ENCODE measurements at places on chromosomes 1 and 21.

DNA sequence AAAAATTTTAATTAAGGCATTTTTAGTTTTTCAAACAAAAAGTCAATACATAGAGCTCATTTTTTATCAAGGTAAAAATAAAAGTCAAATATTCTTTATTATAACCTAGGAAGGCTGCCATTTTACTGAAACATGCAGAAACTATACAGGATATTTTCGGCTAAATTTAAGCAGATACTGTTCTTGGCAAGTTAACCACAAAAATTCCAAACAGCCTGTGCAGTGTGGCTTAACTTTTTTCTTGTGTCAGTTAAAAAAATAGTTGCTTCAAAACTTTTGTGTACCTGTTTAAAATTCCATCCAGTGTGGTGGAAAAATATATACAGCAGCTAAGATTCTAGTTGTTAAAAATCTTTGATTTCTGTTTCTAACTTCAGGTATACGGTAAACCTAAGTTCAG, 135.0 kb downstream of the ATP5PO start:
- DNase-seq = peak; percentile 31

GRCh38 chr1:22053861-22054770, 1.6 kb downstream of the CDC42 start:
- DNase-seq = no peak

DNA sequence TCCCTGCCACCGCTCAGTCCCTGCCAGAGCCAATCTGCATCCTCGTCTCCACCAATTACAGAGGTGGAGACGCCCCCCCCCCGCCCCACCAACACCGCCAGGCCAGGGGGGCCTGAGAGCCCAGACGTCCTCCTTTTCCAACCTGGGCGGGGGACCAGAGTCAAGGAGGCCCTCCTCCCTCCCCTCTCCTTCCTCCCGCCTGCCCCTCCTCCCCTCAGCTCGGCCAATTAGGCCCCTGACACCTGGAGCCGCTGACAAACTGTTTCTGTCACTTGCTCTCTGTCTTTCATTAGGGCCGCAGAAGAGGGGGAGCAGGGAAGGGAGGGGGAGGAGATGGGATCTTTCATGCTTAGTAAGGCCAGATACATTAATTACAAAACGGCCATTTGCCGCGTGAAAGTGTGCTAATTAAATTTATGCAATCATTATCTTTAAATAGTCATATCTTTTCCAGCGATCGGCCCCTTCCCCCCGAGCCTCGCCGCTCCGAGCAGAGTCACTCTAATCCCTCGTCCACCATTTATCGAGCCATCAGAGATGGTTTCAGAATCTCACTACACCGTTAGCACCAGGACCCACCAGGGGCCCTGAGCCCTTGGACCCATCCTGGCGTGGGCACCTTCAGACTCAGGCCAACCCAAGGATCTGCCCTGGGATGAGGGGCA, 94.7 kb downstream of the PAX7 start:
- DNase-seq = no peak

DNA sequence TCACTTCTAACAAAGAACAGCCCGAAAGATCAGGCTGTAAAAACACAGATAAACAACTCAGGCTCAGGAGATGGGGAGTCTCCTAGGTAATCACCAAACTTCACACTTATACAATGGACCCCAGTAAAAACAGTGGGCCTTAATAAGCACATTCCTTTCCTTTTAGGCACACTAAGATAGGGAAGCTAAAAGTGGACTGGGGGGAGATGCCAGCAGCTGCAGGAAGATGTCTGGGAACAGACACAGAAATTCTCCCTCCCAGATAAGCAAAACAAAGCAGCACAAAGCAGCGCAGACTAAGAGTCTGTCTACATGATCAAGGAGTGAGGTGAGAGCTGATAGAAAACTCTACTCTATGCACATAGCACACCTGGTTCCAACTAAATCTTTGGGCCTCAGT, 29.0 kb upstream of the CTBS start:
- no peak for DNase-seq

- no peak for DNase-seq
Measured at GRCh38 chr1:2804628-2805351, 3.3 kb upstream of the TTC34 start.

DNA sequence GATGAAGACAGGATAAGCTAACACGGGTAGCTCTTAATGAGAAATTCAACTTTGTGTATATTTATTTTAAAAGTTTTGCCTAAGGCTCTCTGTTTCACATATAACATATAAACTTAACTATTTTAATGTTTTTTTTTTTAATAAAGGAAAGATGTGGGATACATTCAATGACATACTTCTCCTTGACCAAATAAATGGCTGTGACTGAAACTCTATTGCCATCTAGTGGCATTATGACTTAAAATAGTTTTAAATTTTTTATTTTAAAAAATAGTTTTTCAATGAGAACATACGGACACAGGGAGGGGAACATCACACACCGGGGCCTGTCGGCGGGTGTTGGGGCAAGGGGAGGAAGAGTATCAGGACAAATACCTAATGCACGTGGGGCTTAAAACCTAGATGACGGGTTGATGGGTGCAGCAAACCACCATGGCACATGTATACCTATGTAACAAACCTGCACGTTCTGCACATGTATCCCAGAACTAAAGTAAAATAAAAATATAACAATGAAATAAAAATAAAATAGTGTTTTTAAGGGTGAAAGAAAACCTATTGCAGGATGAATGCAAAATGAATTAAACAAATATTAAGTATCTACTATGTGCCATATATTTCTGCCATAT, 83.4 kb downstream of the LYST start:
- peak; percentile 33 for DNase-seq

GRCh38 chr1:162823771-162824525, 33.4 kb downstream of the HSD17B7 start:
- DNase-seq = no peak

DNA sequence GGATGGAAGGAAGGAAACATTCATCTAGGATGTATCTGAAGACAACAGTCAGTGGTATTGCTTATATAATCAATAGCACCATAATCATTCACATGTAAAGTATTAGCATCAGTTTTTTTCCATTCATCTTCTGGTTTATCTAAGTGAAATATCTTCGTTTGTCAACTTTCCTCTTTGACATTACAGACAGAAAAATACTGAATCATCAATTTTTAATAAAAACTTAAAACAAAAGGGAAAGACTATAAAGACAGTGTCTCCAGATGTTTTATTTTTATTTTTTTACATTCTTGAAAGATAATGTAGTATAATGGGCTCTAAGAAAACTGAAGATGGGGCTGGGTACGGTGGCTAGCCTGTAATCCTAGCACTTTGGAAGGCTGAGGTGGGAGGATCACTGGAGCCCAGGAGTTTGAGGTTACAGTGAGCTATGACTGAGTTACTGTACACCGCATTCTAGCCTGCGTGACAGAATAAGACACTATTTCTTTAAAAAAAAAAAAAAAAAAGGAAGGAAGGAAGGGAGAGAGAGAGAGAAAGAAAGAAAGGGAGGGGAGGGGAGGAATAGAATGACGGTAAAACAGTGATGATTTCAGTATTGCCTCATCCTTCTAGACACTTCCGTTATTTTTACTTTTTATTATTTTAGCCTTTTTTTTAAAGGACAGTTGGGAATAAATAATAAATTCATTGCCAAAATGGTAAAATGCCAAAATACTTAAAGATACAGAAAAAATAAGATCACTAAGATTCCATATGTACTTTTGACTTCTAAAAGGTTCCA, 89.5 kb downstream of the NRIP1 start:
- DNase-seq = no peak

DNA sequence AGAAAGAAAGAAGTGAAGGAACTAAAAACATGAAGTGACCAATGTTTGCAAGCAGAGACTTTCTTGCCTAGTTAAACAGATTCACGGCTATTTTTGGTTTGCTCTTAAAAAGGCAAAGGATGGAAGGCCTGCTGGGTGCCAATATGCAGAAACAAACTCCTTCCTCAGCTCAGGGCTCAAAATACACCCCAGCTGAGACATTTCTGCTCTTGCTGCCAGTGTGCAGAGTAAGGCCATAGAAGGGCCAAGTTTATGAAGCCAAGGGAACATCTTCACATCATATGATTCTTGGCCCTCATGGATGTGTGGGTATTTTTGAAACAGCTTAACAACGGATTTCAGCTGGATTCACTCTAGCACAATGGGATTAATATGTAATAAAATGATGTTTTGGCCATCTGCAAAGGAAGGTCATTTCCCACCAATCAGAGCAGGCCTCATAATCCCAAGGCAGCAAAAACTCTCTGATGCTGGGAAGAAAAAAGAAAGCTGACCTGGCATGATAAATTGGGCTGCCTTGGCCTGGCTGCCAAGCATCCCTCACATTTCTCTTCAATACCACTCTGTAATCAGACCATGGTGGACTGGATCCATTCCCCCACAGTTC, 70.7 kb downstream of the CAPZB start:
- DNase-seq = no peak

GRCh38 chr1:145961425-145962156, 2.8 kb downstream of the ANKRD34A start:
- no peak for DNase-seq

GRCh38 chr1:47444562-47445465, 7.0 kb downstream of the FOXD2 start:
- peak; percentile 21 for DNase-seq

DNA sequence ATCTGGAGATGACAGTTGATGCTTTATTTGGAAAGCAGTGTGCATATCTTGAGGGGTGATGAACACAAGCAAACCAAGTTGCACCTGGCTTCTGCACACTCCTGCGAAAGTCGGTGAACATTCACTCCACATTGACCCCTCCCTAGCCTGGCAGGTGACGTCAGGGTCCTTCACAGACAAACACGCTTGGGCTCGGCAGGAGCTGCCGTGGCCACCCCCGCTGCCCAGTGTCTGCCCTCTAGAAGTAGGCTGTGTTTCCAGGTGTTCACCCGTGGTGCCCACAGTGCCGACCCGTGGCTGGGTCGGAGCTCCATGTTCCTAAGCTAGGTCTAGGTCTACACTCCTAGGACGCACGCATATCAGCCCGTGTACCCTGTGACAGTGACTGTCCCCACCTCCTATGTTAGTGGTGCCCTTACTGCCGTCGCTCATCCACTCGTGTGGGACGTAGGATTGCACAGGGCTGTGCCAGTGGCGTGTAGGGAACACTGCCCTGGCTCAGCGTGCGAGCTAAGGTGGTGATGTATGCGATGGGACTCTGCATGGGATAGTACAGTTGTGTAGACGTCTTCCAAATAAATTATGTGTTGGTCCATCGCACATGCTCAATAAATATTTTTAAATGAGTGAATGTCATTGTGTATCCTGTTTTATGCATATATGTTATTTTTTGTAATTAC, 29.0 kb downstream of the PRMT2 start:
- no peak for DNase-seq

- no peak for DNase-seq
Measured at GRCh38 chr1:200022239-200022804, 5.2 kb upstream of the NR5A2 start.

DNA sequence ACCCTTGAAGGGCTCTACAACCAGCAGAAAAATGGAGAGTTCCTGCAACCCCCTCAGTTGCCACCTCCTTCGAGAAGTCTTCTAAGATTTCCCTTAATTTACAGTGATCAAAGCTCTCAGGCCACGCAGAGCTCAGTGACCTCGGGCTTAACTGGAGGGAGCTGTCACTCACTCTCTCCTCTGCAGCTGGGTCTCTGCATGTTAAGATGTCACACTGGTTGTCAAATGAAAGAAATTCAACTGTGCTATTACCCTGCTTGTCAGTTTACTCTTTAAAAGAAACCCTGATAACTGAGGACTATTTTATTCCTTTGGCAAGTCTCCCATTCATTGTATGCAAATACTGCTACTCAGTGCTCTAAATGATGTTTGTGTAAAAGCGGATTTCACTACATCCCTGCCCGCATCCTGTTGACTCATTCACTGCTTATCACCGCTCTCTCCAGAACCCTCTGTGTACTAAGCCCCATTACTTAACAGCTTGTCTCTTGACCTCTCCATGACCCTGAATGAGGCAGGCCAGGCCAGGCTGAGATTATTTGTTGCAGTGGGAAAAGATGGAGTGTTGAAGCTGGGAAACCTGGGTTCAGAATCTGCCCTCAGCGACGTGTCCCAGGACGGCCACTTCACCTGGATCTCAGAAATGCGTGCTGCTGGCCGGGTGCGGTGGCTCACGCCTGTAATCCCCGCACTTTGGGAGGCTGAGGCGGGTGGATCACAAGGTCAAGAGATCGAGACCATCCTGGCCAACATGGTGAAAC, 13.7 kb downstream of the DHRS3 start:
- peak; percentile 93 for DNase-seq

- no peak for DNase-seq
Measured at GRCh38 chr1:33089457-33089856, 8.5 kb downstream of the AZIN2 start.

DNA sequence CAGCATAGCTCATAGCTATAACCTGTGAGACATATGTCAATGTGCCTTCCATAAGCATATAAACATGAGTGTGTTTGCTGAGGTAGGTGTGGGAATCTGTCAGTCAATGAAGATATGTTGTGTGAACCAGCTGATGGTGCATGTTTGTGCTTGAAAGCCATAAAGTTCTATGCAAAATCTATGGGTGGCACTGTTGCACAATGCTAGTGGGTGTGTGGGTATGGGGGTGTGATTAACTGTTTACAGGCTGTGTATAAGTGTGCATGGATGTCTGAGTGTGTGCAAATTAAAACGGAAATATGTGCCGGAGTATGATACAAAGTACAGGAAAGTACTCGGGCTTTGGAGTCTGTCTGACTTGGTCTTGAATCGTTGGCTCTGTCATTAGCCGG, 1.0 kb upstream of the ATP2B4 start:
- no peak for DNase-seq

DNA sequence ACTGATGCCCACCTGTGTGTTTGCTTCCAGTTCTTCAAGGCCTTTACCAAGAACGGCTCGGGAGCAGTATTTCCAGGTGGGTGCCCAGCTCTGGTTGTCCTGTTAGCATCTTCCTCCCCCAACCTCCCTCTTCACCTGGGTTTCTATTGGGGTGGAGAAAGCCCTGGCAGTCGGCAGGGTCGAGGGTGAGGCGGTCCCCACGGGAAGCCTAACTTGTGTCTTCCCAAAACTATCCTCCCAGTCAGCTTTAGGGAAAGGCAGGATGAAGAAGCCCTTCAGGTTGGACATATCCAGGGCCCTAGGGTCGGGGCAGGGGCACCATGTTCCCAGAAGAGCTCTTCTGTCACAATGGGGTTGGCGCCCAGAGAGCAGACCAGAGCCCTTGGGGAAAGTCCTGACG, 20.6 kb downstream of the QSOX1 start:
- no peak for DNase-seq

DNA sequence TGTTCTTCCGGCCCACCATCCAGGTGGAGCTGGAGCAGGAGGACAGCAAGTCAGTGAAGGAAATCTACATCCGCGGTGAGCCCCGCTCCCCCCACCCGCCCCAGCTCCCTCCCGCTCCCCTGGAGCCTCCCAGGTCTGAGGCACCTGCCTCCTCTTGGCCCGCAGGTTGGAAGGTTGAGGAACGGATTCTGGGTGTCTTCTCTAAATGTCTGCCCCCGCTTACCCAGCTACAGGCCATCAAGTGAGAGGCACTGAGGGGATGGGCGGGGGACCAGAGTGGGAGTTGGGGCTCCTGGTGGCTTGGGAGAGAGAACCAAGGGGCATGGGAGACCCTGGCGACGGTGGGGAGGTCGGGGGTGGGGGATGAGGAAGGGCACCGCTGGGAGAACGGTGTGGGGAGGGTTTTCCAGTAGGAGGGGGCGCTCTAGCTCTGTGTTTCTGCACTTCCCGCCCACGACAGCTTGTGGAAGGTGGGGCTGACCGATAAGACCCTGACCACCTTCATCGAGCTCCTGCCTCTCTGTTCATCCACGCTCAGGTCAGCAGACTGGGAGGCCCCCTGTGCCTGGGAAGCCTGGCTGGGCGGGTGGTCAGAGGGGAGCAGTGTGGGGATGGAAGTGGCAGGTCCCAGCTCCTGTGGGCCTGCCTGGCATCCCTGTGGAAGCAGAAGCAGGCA, 4.2 kb downstream of the LRRC71 start:
- DNase-seq = no peak
